ENCODE measurements at places on chromosomes 16 and 17.

GRCh38 chr17:55760643-55761355, 9.9 kb downstream of the PCTP start:
- DNase-seq: no peak

GRCh38 chr16:86771506-86772460, 193.4 kb downstream of the FOXL1 start:
- no peak for DNase-seq

GRCh38 chr17:17114592-17115225, 72.5 kb downstream of the MPRIP start:
- no peak for DNase-seq

DNA sequence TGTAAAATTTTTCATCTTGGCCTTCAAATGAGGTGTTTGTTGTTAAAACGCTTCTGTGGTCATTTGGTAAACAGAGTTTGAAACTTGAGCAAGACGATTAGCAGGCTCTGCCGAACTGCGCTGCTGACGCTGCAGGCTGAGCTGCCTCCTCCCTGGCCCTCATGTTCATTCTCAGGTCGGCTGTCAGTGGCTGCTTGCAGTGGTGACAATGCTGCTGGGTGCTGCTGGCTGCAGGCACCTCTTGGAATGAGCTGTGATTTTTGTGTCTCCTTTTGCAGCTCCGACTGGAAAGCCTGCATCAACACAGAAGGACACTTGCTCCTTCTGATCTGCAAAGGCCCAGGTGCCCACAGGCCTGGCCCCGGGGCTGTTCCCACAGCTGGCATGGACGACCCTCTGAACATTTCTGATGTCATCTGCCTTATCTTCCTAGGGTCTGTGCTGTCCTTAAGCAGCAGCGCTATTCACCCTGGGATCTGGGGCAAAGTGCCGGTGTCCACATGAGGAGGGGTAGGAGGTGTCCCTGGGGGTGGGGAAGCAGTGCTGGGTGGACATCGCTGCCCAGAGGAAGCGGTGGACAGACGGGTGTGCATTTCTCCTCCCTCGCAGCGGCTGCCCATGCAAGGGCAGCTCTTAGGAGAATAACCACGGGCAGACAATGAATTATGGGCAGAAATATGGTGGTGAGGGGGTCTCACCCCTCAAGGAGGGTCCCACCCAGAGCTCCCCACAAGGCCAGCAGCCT, 23.1 kb upstream of the OSGIN1 start:
- no peak for DNase-seq

GRCh38 chr16:18933501-18933900, 7.3 kb upstream of the SMG1 start:
- no peak for DNase-seq

GRCh38 chr17:14559264-14560119, 258.6 kb downstream of the HS3ST3B1 start:
- DNase-seq: no peak

- DNase-seq: no peak
These were observed 71.4 kb upstream of the ARL4D start for GRCh38 chr17:43327421-43327820.

GRCh38 chr17:18848501-18848900, 9.4 kb upstream of the PRPSAP2 start:
- DNase-seq: no peak

DNA sequence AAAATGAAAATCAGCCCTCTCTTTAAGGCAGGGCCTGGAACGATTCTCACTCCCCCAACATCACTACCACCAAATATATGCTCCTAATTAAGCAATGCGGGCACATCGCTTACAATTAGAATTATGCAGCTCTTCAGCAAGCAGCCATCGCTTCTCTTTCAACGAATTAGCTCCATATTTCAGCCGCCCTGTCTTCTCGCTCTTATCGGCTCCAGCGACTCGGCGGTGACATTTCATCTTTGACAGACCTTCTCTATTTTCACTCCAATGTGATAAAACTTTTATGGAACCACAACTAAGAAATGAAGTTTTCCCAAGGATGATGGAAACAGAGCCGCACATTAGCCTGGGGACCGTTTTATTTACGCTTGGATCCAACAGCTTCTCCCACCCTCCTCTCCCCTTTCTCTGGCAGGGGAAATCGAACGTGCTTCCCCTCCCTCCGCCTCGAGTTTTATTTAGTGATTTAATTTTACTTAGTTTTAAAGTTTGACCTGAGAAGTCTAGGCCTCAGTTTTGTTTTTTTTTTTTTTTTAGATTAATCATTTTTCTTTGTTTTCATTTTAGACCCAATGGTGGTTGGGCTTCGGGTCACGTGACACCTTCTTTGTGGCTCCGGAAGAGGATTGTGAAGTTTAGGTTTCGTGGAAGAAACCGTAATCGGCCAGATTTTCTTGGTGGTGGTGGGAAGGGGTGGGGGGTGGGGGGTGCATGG, 3.1 kb upstream of the HOXB2 start:
- DNase-seq: no peak

- DNase-seq: no peak
These were observed 26.3 kb downstream of the GINS2 start for GRCh38 chr16:85662482-85662812.

GRCh38 chr17:17303847-17304490, 796 bp downstream of the NT5M start:
- DNase-seq: no peak

DNA sequence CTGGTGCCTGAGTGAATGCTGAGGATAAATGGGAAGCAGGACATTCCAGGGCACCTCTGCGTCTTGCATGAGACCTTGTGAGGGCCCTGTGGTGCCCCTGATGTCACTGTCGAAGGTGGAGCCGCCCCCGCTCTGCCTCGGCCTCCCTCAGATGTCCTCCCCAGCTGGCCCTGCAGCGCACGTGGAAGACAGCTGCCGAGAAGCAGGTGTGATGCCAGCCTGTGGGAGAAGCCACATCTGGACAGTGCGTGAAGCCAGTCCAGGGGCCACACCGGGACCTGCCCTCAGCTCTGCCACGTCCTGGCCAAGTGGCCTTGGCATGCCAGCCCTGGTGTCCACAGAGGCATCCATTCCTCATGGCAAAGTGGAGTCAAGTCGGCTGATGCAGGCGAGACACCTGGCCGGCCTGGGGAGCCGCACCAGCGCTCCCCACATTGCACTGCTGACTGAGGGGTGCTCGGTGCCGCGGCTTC, 21.6 kb upstream of the METRNL start:
- DNase-seq: no peak

DNA sequence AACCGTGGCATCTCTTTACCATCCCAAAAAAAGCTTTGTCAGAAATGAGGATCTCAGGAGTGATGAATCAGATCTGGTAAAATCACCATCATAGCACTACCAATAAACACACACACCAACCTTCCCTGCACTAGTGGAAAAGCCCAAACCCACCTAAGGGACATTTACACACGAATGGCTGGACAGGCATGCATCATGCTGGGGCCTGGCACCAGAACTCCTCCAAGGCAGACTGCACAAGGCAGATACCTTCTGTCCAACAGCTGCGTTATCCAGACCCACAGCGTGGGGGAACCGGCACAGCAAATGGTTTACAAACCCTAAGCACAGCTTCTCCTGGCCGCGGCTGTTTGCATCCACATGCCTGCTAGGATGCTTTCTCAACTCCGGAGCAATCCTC, 2.8 kb downstream of the ASIC2 start:
- no peak for DNase-seq

GRCh38 chr17:40095944-40096791, 4.2 kb downstream of the NR1D1 start:
- peak; percentile 59 for DNase-seq

Measured in stimulated activated CD8-positive, alpha-beta memory T cell treated with anti-CD3 and anti-CD28 coated beads, Interleukin-7, amount 100 ng/mL, for 24 hours (primary cell).